Stimulated activated CD4-positive, alpha-beta T cell treated with anti-CD3 and anti-CD28 coated beads, Interleukin-4, amount 100 ng/mL, for 48 hours (primary cell): ENCODE measurements at places on chromosomes 11 and 22.

DNA sequence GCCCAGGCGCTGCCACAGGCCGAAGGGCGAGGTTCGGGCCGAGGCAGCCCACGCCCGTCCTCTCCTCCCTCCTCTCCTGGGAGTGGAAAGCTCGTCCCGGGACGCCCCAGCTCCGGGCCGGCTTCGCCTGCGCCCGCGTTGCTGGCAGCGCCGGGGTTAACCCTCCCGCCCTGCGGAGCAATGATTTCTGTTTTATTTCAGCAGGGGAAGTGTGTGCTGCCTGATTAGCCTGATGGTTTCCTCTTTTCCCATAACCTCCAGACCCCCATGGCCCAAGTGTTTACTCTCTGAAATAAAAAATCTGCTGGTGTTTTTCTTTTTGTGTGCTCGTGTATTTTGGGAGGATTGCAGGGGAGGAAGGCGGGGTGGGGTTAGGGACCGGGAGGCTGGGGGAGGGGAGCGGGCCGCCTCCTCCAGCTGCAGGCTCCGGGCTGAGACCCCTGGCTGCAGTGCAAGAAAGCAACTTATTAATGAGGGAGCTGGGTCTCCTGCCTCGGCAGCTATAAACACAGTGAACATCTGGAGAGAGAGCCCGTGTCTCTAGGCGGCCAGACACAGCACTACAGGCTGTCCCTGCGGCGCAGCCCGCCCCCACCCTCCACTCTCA lies 38.6 kb downstream of the ETS1 start:
- DNase-seq = no peak

- DNase-seq = no peak
Measured at GRCh38 chr22:21103633-21104032, 57.9 kb downstream of the LRRC74B start.

- no peak for DNase-seq
Measured at GRCh38 chr11:126080161-126080941, 17.7 kb upstream of the CDON start.

DNA sequence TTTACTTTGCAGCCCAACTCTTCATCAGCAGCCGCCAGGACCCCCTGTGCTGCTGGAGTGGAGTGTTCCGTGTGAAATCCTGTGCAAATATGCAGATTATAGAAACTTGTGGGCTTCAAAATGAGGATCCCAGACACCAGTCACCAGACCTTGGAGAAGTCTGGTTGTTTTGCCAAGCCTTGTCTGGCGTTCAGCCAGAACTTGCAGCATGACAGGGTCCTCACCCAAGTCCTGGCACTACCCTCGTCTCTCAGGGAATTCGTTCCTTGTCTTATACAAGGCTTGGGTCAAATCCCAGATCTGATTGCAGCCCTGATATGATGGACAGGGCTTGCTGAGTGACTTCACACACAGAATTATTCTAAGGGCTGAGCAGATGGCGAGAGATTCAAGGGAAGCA lies 18.9 kb downstream of the SHISAL1 start:
- DNase-seq = no peak

DNA sequence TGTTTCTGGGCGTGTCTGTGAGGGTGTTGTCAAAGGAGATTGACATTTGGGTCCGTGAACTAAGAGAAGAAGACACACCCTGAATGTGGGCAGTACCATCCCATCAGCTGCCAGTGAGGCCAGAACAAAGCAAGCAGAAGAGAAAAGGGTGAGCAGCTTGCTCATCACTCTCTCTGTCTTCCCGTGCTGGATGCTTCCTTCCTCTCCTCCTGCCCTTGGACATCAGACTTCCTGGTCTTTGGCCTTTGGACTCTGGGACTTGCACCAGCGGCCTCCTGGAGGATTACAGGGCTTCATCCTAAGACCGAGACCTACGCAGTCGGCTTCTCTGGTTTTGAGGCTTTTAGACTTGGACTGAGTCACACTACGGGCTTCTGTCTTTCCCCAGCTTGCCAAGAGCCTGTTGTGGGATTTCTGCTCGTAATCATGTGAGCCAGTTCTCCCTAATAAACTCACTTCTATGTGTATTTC lies 18.8 kb downstream of the APOL2 start:
- no peak for DNase-seq

- no peak for DNase-seq
Measured at GRCh38 chr11:133762538-133762937, 82.8 kb downstream of the SPATA19 start.

- DNase-seq = no peak
Measured at GRCh38 chr22:33537059-33537458, 383.2 kb downstream of the LARGE1 start.

DNA sequence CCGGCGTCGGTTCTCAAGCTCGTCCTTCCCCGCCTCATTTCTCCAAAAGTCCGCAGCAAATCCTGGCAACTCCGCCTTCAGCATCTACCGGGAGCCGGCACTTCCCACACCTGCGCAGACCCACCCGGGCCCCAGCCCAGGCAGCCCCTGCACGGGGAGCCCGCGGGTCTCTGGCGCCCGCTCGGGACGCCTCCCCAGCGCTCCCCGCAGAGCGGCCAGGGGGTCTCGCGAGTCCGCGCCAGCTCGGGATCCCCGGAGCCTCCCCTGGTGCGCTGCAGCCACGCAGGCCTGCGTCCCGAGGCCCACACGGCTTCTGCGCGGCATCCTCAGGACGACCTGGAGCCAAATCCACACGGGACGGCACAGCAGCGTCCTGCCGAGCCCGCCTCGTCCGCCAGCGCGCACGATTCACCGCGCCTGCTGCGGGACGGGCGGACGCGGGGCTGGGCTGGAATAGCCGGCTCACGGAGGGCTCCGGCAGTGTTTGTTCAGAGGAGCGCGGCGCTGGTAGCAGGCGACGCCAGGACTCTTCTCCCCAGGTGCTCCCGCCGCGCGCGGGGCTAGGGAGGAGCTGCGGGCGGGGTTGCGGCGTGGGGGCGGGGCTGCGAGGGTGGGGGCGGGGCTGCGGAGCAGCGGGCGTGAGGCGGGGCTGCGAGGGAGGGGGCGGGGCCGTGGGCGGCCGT lies 816 bp upstream of the PHRF1 start:
- no peak for DNase-seq

GRCh38 chr22:42202048-42202447 lies 68.4 kb downstream of the TCF20 start:
- no peak for DNase-seq
